ENCODE measurements at places on chromosomes 11 and 22. TPM values are rescaled to one million over a fixed set of nuclear protein-coding genes. Genes with fewer than 3 reads are reported as not detected.

DNA sequence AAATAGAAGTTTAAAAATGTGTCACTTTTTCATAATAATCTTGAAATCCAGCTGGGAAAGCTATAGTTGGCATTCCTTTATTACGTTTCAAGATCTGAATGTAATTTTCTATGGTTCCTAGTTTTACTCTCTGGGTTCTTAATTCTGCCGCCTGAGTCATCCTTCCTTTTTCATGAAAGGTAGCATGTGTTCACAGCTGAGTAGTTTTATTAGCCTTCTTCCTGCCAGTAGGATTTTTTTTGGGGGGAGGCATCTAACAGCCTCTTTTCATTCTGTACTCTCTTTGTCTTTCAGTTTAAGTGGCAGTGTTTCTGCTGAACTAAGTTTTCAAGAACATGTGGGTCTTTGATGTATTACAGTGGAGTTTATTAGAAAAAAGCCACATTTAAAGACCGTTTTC lies 36.5 kb downstream of the OR2AG2 start:
- no peak for DNase-seq

DNA sequence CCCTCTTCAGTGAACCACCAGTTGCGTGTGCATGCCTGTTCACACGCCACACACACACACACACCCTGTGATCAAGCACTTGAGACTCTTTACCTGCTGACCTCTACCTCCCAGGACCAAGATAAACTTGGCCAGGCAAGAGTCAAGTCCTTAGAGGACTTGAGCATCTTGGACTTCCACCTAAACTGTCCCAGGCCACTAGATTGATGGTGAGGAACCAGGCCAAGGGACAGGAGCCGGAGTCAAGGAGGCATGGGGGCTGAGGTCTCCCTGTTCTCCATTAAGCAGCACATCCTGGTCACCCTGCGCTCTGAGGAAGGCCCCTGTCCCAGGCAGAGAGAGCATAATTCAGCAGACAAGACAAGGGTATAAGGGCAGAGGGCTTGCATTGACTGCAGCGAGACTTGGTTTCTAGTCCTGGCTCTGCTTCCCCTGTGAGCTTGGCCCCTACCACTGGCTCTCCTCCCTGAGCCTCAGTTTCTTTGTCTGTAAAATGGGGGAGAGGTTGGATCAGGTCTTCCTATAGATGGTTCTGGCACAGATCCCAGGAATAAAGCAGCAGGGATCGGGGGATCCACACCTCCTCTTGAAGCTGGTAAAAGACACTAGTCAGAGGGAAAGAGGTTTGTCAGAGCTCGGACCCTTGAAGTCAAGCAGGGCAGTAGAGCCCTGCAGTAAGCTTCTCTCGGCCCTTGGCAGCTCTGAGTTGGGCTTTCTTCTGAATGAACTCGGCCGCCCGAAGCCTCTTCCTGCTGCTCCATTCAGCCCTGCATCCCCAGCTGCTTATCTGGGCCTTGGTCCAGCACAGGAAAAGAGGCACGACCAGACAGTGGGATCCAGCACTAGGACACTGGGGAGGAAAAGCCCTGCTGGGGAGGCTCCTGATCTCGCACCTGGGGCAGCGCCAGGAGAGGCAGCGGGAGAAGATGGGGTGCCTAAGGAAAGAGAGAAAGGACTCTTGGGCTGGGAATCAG lies 2.0 kb downstream of the CREB3L1 start:
- DNase-seq = no peak

DNA sequence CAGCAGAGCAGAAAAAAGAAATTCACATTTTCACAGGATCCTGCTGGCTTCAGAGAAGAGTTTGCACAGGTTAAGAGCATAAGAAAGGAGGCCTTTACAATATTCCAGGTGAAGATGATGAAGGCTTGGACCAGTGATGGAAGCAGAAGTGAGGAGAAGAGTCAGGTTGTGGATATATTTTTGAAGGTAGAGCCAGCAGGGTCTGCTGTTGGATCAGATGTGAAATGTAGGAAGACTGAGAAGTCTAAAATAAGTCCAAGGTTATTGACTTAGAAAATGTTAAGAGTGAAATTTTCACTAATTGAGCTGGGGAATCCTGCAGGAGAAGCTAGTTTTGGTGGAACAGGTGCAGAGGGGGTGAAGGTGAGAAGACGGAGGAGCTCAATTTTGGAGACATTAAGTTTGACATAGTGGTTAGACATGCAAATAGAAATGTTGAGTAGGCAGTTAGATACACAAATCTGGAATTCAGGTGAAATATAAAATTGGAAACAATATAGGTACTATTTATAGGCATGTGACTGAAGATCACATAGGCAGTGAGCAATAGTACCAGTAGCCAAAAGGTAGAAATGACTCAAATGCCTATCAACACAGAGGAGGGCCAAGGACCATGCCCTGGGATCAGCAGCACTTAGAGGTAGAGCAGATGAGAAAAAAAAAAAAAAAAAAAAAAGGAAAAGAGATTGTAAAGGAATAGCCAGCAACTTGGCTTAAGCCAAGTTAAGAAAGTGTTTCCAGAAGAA lies 252.0 kb downstream of the AASDHPPT start:
- no peak for DNase-seq

DNA sequence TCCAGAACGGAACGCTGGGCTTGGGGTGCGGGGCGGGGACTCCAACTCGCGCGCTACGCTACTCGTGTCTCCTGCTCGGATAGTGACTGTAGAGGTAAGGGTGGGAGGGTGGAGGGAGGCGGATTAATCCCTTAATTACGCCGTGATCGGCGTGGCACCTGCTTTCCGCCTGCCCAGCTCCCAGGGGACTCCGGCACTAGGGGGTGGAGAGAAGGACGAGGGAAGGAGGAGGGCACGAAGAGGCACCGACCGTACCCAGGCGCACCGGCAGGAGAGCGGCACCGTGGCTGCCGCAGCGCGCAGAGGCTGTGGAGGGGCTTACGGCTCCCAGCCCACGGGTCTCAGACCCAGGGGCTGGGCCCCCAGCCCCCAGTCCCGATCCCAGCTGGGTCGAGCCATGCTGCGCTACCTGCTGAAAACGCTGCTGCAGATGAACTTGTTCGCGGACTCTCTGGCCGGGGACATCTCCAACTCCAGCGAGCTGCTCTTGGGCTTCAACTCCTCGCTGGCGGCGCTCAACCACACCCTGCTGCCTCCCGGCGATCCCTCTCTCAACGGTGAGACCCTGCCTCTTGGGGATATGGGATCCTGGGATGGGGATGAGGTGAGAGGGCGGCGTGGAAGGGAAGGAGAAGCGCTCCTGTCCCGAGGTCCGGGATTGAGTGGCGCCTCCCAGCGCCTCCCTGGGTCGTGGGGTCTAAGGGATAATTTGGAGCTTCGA lies at the start of gene ROBO3:
Gene ROBO3, plus strand, starts transcription at position 252 of the 721 bp plus-strand sequence. Its CDS starts 146 bp downstream, at position 398.
- DNase-seq = no peak

DNA sequence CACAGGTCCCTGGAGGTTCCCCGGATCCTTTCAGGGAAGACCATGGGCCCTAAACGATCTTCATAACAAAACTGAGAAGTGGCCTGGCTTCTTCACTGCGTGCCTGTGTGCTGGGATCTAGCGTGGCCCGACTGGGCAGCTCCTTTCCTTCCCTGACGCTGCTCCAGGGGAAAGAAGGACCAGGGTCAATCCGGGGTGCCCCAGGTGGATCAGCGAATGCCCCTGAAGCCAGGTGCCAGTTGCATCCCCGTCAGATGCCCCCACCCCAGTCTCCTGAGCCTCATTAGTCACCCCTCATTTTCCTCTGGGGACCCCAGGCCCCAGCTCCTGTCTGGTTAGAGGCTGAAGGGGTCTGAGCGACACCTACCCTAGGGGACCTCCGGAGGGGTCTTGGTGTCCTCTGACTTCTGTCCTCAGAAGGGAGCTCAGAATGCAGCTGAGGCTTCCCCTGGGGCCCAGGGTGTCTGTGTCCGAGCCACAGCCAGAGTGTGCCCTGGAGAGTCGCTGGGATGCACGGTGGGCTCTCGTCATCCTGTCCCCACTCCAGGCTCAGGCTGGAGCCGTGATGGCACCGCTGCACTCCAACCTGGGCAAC lies 18.7 kb upstream of the MUC6 start:
- no peak for DNase-seq

DNA sequence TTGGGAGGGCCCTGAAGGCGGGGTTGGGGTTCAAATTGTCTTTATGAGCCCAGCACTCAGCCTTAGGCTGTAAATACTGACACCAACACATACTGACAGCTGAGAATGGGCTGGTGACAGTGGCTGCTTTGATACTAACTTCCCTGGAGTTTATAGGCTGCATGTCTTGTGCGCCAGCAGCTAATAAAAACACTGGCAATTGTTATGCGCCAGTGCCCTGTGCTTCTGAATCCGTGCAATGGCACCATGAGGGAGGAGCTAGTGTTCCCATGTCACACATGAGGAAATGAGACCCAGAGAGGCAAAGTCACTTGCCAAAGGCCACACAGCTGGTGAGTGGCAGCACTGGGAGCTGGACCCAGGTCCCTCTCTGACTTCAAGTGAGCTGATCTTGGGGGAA lies 23.8 kb downstream of the SHISAL1 start:
- no peak for DNase-seq

DNA sequence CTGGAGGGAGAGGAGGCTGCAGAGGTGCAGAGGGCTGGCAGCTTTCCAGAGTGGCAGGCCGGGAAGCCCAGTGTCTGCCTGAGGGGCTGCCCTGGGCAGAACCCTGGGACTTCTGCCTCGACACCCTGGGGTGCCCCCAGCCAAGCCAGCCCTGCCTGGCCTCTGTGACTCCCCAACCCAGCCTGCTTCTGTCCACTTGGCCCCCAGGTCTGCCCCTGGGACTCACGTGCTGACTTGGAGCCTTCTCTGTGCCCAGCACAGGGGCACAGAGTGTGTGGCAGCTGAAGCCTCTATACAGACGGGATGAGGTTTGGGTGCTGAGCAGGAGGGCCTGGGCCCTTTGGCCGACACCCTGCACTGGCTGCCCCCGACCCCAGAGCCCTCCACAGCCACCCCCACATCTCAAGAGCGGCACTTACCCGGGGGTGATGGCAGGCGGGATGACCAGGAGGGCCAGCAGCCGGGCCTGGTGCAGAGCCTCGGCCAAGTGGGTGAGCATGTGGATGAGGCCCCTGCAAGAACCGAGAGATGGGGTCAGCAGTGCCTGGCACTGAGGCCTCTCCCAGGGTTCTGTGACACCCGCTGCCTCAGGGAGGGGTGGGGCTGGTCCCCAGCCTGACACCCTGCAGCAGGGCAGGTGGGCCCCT lies 17.5 kb downstream of the CHID1 start:
- DNase-seq = no peak

DNA sequence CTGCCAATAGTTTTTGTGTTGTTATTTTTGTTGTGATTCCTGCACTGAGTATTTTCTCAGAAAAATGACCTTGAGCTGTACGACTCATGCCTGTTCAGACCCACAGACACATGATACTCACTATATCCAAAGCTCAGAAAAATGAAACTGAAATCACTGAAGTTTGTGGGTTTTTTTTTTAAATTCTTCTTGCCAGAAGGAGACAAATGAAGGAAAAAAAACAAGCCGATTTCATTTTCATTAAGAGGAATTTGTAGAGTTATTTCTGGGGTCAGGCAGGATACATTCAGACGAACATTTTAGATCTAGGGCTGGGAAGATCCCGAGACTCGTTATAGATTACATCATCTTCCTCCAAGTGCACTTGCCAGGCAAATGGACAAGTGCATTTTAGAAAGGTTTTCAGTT lies 60.4 kb downstream of the BMAL1 start:
- DNase-seq = peak; percentile 58

- DNase-seq = no peak
These were observed at the start of gene CD3E for GRCh38 chr11:118304568-118305248. Gene CD3E, plus strand, starts transcription at chr11:118304730. Its CDS starts 223 bp downstream, at chr11:118304953.

DNA sequence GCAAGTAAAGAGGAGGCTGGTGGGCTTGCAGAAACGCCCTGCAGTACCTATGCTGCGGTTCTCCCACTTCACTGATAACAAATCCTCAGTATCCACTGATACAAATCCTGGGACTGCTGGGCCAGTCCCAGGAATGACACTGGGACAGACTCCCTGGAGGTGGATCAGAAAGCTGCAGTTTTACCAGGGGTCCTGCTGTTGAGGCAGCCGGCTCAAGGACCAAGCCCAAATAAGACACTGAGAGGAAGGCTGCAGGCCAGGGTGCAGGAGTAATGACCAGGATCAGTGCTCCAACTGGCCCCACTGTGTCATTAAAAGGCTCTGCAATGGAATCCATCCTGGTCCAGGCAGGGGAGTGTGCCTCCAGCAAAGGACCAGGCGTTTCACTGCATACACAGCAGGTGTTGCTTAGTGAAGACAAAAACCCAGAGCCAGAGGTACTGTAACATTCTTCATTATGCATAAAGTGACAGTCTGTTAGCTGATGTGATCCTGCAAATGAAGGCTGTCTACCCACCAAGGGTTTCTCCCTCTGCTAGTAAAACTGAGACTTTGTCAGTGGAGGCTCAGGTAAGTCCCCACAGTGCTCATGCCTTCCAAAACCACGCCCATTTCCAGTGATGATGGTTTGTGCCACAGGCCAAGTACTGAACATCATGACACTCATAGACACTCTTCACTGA lies 1.4 kb upstream of the C22orf39 start:
- DNase-seq = no peak

- DNase-seq = no peak
These were observed 6.7 kb downstream of the CEP295 start for GRCh38 chr11:93668171-93668570.

- no peak for DNase-seq
These were observed 78.3 kb downstream of the PAK1 start for GRCh38 chr11:77395460-77396173.

DNA sequence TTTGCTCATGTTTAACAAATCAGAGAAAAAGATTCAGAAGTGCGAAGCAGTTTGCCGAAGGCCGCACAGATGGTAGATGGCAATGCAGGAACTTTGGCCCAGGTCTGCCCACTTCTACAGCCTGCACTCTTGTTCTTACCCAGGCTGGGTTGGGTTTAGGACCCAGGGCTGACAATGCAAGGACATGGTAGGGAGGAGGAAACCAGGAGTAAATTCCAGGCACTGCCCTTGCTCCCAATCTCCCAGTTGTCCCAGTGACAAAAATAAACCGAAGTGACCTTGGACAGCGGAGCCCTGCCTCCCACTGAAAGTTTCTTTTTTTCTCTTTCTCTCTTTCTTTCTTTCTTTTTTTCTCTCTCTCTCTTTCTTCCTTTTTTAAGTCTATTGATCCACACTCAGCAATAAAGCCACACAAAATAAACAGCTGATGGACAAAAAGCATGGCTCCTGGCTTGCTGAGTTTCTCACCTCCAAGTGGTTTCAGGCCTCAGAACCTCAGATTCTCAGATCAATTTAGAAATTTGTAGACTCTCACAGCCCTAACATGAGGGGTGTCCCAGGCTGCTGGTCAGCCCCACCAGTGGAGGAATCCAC lies 33.5 kb upstream of the FCHSD2 start:
- no peak for DNase-seq

DNA sequence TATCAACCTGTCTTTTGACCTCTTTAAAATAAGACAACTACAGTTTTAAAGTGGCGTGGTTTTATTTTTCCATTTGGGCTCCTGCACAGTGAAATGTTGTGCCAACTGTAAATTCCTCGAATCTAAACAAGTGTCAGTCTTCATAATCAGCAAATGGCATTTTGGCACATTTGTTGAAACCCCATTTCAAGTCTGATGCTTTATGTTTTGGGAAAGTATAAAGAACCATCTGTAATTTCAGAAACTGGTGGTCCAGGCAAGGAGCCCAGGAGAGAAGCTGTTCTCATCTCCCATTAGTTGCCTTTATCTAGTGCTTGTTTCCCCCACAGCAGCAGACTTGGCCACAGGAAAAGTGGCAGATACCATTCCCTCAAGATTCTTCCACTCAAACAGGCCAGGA lies 32.7 kb downstream of the VWA5A start:
- no peak for DNase-seq

GRCh38 chr22:38837414-38837928 lies 6.4 kb downstream of the NPTXR start:
- no peak for DNase-seq

SLC39A13 gene
- 12.0 TPM for total RNA-seq

SOX10 gene
- not detected for total RNA-seq

SMPD1 gene
- 6.4 TPM for total RNA-seq

MMP27 gene
- total RNA-seq = not detected

AAMDC gene
- 6.7 TPM for total RNA-seq

Measured in NCI-H460 (cell line).